ENCODE measurements at places on chromosomes 12 and 14.

DNA sequence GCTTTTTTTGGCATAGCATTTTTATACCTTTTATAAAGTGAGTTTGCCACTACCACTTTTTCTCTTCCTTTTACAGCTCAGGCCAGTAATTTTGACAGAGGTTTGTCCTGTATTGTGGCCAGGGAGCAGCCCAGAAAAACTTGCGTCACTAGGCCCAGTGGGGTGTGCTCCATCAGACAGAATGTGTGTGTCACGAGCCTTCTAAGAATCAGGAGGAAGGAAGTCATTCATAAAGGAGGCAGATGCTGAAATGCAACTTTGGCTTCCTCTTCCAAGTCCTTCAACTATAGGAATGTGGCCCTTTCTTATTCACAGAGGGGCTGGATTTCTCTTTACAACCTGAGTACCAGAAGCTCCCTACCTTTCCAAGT lies 10.1 kb upstream of the RAB35 start:
- no peak for DNase-seq

DNA sequence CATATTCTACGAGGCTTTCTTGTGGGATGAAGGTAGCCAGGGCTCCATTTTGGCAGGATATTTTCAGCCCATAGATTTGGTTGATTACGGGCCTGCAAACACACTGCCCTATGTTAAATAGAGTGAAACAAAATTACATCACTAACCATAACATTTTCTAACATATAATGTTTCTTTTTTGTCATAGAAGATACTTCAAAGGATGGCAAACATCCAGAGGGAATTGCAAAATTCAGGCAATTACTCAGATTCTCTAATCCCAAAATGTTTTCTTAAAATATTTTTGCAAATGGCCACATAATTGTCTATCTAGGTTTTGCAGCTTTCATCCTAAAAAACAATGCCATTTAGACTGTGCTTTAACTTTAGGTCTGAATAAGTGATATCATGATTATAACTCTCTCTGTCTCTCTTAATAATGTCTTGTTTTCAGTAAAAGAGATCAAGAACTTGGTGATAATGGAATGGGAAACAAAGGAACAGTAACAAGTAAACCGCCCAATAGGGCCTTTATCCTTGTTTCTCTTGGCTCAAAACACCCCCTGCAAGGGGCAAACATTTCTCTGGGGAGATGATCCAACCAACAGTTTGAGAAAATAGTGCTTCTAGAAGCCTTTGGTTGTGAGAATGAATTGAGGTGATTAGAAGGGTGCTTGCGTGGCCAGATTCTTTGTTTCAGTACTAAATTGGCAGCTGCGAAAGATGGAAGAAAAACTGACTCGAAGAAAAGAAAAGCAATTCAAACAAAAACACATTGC lies 54.4 kb upstream of the BTG1 start:
- no peak for DNase-seq

DNA sequence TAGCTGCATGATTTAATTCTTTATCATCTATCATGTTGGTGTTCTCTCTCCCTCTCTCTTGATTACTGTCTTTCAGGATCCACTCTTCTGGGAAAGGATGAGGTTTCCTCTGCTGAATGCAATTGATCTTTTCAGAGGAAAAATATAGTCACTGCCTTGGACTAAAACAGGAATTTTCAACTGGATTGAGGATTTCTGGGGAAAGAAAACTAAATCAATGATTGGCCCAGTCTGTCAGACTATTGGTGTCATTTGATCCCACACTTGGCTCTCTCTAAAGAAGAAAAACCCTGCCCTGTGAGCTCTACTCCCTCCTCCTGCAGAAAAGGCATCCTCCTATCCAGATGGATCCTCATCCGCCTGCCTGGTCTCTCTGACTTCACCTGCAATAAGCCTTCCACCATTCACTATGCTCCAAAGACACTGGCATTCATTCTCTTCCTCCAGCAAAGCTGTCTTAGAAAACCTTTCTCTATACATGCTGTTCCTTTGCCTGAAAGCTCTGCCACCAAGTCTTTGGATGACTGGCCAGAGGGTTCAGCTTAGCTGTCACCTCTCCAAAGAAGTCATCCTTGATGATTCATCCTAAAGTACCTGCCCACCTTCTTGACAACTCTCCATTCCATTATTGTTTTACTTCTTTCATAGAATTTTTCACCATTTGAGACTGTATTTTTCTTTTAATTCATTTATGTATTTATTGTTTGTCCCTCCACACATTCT lies 127.7 kb upstream of the CAND1 start:
- DNase-seq, result no peak

- no peak for DNase-seq
These were observed 21.2 kb downstream of the ASB2 start for GRCh38 chr14:93954900-93955849.

GRCh38 chr12:120132863-120133385 lies 16.4 kb upstream of the RAB35 start:
- DNase-seq, result no peak

GRCh38 chr12:46373301-46374296 lies 1.0 kb upstream of the SLC38A2 start:
- DNase-seq, result peak; percentile 15

GRCh38 chr14:69193721-69194120 lies 2.4 kb downstream of the EXD2 start:
- DNase-seq, result no peak

GRCh38 chr12:9198012-9198411 lies 10.2 kb downstream of the PZP start:
- DNase-seq, result no peak

GRCh38 chr14:46256381-46256780 lies 395.2 kb downstream of the RPL10L start:
- DNase-seq, result no peak
